ENCODE measurements at places on chromosomes 2 and 18.

GRCh38 chr2:181685150-181685688, 4.9 kb upstream of the NEUROD1 start:
- DNase-seq: peak; percentile 41

DNA sequence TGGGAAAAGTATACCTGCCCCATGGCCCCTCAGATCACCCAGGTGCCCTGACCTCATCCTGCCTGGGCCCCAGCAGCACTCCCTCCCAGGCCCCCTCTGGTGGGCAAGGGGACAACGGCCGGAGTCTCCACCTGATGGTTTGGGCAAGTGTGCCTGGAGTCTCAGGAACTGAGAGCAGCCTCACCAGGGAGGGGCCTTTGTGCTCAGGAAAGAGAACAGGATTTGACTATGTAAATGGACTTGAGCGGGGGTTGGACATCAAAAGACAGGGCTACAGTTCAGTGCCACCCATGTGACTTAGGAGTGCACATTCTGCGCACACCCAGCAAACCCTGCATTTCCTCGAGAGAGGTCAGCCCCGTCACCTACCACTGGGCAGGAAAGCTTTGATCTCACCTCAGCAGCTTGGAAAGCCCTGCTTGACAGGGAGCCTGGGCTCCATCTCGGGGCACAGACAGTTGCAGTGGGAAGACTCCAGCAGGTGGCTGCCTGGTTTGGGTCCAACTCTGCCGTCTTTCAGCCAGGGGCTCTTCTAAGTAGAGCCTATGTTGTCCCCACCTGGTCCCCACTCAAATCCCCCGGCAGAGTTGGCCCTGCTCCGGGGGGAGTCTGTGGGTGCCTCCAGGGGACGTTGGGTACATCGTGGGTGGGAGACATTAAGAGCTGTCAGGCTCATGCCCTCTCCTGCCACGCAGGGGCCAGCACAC, 3.3 kb downstream of the INPP5D start:
- DNase-seq: no peak

- DNase-seq: no peak
Observed at GRCh38 chr18:79641722-79642497, 37.7 kb upstream of the CTDP1 start.

- DNase-seq: no peak
Observed at GRCh38 chr2:107553539-107553938, 273.2 kb upstream of the RGPD4 start.

GRCh38 chr2:45973426-45973825, 322.0 kb downstream of the PRKCE start:
- DNase-seq: peak; percentile 39

- no peak for DNase-seq
Observed at GRCh38 chr2:40227210-40227609, 224.7 kb downstream of the SLC8A1 start.

DNA sequence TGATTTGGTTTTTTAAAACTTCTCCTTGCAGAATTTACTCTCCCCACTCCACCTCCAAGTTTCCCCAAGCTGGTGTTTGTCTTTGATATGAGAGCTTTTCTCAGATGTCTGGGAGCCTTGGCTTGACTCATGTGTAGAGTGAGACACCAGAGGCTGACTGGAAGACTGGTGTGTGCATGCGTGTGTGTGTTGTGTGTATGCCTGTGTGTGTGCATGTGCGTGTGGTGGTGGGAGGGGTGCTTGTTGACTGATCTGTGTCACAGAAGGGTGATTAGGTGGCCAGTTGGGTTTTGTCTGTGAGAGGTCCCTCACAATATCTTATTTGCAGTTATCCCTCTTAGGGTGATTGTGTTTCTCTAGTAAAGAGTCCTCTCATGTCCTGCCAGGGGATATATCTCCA, 50.5 kb upstream of the HPCAL1 start:
- no peak for DNase-seq

DNA sequence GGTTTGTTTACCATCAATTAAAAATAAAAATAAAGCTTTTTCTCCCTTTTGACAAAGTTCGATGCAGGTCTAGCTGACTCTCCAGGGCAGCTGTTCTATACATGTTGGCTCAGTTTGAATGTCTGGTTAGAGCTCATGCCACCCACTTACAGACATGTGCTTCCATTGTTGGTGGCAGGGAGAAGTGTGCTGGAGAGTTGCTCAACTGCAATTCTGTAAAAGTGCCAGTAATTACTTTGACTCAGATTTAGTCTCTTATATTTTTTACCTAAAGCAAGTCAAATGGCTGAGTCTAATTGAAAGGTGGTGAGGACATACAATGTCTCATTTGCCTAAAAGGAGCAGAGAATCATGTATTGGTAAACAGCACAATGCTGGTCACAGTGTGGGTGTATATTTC, 609.1 kb upstream of the SYT4 start:
- DNase-seq: no peak

- DNase-seq: no peak
Observed at GRCh38 chr18:34598120-34598635, 111.9 kb upstream of the DTNA start.

Data from small intestine (tissue), 16 donors.